Right lobe of liver (tissue), 6 donors: ENCODE measurements at places on chromosomes 6 and 20. TPM values are rescaled to one million over a fixed set of nuclear protein-coding genes. Genes with fewer than 3 reads are reported as not detected.

DNA sequence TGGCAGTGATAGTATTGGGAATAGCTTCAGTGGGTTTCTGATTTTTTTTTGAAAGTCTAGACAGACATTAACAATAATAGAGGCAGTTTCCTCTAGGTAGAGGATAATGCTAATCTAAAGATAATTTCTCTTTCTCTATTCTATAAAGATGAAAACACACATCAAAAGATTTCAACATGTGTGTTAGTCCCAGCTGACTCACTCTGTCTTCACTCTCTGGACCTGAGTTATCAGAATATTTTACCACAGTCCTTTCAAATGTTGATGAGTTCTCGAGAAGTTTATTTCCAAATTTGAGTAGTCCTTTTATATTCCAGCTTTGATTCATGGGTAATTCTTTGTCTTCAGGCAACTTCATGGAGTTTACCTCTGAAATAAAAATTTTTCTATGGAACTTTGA, 17.1 kb downstream of the RPRD1B start:
- H3K36me3 ChIP-seq: no peaks in the 10 kb centered on the region
- H3K27me3 ChIP-seq: no peaks in the 10 kb centered on the region
- no peaks in the 10 kb centered on the region for H3K4me1 ChIP-seq
- H3K4me3 ChIP-seq: no peak overlapping the region

- peaks cover 2% of the 10 kb centered on the region for H3K36me3 ChIP-seq
- peak; percentile 45 for DNase-seq
- H3K4me1 ChIP-seq: peaks cover 9% of the 10 kb centered on the region
- H3K4me3 ChIP-seq: no peak overlapping the region
- H3K27ac ChIP-seq: peak overlapping the region; percentile 9
Observed at GRCh38 chr6:117547688-117548621, 54.4 kb downstream of the GOPC start.

- no peak for DNase-seq
- H3K4me1 ChIP-seq: no peaks in the 10 kb centered on the region
- no peak overlapping the region for H3K4me3 ChIP-seq
- H3K27me3 ChIP-seq: no peaks in the 10 kb centered on the region
- H3K36me3 ChIP-seq: no peaks in the 10 kb centered on the region
Observed at GRCh38 chr20:32386091-32386490, 28.0 kb downstream of the ASXL1 start.

DNA sequence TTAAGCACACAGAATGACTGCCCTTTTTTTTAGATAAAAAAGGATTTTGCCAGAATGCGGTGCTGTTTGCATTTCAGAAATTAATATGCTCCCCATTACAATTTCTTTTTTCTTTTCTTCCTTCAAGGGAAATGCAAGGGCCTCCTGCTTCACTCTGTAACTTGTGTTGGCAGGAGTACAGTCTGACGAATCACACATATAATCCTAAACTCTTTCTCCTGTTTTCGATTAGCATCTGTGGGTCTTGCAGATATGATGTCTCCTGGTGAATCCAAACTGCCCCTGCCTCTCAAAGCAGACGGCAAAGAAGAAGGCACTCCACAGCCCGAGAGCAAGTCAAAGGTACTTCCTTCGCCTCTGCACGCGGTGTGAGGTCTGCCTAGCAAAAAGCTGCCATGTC, 149.5 kb downstream of the TMEM242 start:
- H3K4me1 ChIP-seq: no peaks in the 10 kb centered on the region
- H3K27me3 ChIP-seq: no peaks in the 10 kb centered on the region
- no peak overlapping the region for H3K27ac ChIP-seq
- DNase-seq: no peak
- no peaks in the 10 kb centered on the region for H3K36me3 ChIP-seq
- no peak overlapping the region for H3K4me3 ChIP-seq

- H3K4me3 ChIP-seq: no peak overlapping the region
- H3K4me1 ChIP-seq: no peaks in the 10 kb centered on the region
- H3K27ac ChIP-seq: no peak overlapping the region
Observed at GRCh38 chr20:46130534-46130933, 12.4 kb downstream of the CD40 start.

GRCh38 chr6:26472549-26473290, 15.0 kb downstream of the BTN2A1 start:
- no peaks in the 10 kb centered on the region for H3K4me1 ChIP-seq
- H3K36me3 ChIP-seq: no peaks in the 10 kb centered on the region
- H3K4me3 ChIP-seq: no peak overlapping the region

DNA sequence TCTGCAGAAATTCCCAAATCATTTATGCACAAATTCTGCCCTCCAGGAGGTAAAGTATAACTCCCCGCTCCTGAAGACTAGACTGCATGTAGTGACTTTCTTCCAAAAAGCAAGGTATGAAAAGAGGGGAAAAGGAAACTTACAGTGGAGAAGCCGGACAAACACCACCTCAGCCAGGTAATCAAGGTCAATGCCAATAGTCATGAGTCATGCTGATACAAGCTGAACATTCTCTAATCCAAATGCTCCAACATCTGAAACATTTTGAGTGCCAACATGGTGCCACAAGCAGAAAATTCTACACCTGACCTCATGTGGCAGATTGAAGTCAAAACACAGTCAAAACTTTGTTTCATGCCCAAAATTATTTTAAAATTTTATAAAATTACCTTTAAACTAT, 165.6 kb downstream of the FOXA2 start:
- H3K27ac ChIP-seq: no peak overlapping the region
- DNase-seq: no peak

- DNase-seq: no peak
- no peaks in the 10 kb centered on the region for H3K36me3 ChIP-seq
- H3K27ac ChIP-seq: no peak overlapping the region
- H3K4me3 ChIP-seq: no peak overlapping the region
- H3K27me3 ChIP-seq: no peaks in the 10 kb centered on the region
- H3K4me1 ChIP-seq: no peaks in the 10 kb centered on the region
Observed at GRCh38 chr6:89290401-89291155, 24.5 kb downstream of the GABRR2 start.

DNA sequence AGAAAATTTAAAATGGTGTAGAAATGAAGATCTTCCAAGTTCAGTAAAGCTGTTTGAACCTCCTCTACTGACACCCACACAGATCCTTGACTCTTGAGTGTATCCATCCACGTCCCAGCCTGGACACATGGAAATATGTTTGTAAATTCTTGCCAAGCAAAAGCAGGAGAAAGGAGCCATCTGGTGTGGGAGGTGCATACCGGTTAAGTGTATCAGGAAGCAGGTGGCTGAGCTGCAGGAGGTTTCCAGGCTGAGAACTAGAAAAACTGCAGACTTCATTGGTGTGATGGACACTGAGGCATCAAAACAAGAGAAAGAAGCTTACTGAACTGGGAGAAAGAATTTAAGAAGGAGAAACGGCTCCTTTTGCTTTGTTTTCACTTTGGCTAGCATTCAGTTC, 229.9 kb upstream of the GRIK2 start:
- H3K27ac ChIP-seq: no peak overlapping the region
- no peak for DNase-seq
- H3K36me3 ChIP-seq: no peaks in the 10 kb centered on the region

EEF1A2 gene
- total RNA-seq: 153 TPM

UNC93A gene
- total RNA-seq: 5.3 TPM

SNAP91 gene
- total RNA-seq: not detected

GSTA1 gene
- total RNA-seq: 948 TPM

SLC22A7 gene
- 348 TPM for total RNA-seq

SYTL3 gene
- total RNA-seq: 1.6 TPM
